ENCODE measurements at places on chromosomes 5 and 9.

GRCh38 chr9:124475158-124475867 lies 25.1 kb downstream of the ADGRD2 start:
- no peak for DNase-seq

- DNase-seq = no peak
Observed at GRCh38 chr9:406886-407654, 192.4 kb downstream of the DOCK8 start.

DNA sequence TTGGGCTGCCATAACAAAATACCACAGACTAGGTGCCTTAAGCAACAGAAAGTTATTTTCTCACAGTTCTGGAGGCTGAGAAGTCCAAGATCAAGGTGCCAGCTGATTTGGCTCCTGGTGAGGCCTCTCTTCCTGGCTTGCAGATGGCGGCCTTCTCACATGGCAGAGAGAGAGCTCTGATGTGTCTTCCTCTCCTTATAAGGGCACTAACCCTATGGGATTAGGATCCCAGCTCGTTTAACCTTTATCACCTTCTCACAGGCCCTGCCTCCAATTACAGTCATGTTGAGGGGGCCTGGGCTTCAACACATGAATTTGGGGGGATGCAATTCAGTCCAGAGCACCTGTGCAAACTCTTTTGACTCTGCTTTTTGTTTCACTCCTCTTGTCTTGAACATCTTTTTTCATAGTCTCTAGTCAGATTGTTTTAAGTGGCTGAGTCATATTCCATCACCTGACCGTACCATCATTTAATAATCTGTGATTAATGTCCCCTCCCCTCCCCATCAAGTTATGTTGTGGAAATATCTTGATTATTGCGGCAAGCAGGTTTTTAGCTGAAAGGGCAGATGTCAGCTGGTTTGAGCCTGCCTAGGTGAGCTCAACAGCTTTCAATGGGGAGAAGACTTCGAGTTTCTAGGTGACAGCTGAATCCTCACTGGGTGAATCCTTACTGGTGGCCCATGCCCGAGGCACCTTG lies 61.8 kb downstream of the NDFIP1 start:
- DNase-seq = no peak

DNA sequence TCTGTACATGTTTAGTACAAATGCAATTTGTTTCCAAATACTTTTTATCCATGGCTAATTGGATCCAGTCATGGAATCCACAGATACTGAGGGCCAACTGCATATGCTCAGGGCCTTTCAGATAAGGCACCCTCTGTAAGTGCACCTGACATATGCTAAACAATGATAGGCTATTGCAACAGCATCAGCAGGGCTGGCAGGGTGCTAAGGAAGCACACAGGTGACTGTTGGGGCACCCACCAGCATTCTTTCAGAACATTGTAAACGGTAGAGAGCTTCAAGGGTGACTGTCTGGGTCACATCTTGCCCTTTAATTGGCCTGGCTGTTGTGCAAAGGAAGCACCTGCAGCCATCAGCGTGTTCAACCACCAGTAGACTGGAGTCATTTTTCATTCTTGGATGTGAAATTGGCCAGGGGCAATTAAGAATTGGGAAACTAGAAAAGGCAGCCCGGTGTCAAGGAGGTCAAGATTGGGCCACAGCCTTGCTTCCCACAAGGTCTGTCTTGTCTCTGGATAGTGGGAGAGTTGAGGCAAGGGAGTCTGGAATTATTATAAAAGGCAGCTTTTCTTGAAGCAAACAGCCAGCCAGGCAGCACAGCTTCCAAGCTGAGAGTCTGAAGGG lies 129.3 kb upstream of the RAI14 start:
- no peak for DNase-seq

DNA sequence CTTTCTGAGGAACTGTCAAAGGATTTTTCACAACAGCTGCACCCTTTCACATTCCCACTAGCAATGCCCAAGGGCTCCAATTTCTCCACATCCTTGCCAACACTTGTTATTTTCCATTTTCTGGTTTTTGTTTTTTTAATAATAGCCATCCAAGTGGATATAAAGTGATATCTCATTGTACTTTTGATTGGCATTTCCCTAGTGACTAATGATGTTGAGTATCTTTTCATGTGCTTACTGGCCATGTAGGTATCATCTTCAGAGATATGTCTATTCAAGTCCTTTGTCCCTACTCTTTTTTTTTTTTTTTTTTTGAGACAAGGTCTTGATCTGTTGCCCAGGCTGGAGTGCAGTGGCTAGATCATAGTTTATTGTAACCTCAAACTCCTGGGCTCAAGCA lies 115.8 kb upstream of the HAND1 start:
- DNase-seq = no peak

- no peak for DNase-seq
Observed at GRCh38 chr5:123835421-123835820, 323.4 kb downstream of the CSNK1G3 start.

- no peak for DNase-seq
Observed at GRCh38 chr5:143850050-143850683, 38.2 kb downstream of the HMHB1 start.

GRCh38 chr5:116395226-116395625 lies 179.4 kb downstream of the SEMA6A start:
- no peak for DNase-seq

GRCh38 chr9:751137-752051 lies 90.1 kb upstream of the DMRT1 start:
- DNase-seq = no peak

- DNase-seq = no peak
Observed at GRCh38 chr5:124732428-124733328, 13.8 kb downstream of the ZNF608 start.

- DNase-seq = no peak
Observed at GRCh38 chr9:2299156-2299842, 284.2 kb downstream of the SMARCA2 start.

DNA sequence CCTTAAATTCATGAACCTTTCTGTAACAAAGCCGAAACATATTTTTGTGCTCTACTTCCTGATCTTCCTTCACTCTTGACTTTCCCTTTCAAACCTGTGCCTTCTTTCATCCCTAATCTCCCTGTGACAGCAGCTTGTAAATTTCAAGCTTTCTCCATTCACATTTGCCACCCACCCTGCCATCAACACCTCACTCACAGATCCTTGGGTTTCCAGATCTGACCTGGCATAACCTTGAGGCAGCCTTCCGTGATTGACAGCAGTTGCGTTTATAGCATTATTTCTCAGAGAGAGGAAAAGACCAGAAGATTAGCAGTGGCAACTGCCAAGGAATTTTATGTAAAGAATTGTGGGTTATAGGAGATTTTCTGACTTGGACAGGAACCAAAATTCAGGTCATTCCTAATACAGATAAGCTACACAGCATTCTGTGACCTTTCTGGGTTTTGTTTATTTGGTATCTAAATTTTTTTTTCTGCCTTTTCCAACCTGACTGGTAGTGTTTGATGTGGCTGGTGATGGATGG lies 260.0 kb downstream of the NR2F1-AS1 start:
- no peak for DNase-seq

DNA sequence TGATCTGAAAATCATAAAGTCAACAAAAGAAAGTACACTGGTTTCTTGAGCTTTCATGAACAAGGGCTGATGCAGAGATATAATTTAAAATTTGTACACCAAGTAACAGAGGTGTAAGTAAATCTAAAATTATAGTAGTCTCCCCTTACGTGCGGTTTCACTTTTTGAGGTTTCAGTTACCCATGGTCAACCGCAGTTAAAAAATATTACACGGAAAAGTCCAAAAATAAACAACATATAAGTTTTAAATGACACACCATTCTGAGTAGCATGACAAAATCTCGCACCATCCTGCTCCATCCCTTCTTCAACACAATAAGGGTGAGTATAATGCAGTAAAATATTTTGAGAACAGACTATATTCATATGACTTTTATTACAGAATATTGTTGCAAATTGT lies 54.4 kb downstream of the AUH start:
- DNase-seq = no peak

DNA sequence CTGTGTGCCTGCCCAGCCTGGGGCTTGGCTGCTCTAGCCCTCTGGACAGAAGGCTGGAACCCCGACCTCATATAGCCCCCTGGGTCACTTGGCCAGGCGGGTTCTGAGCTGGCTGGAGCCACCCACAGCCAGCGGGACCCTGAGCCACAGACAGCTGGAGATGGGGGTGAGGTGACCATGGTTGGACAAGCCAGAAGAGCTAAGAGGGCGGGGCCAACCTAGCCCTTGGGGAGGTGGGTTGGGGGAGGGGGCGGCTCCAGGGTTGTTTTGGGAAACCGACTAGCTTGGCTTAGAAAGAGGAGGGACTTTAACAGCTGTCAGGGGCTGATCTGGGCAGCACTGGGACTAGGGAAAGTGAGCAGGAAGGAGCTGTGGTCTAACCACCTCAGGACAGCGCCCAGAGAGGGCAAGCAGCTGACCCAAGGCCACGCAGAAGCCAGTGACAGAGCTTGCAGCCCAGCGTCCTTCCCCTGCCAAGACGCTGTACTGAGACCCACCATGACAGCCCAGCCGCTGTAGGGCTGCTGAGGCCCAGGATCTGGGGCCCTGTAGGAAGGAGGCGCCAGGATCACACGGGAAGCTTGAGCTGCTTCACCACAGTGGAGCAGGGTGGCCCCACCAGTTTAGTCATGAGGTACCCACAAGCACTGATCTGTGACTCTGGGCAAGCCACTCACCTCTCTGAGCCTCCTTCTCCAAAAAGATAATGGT lies 2.2 kb downstream of the AIF1L start:
- DNase-seq = no peak

GRCh38 chr9:135609366-135609955 lies 29.9 kb downstream of the GLT6D1 start:
- no peak for DNase-seq

DNA sequence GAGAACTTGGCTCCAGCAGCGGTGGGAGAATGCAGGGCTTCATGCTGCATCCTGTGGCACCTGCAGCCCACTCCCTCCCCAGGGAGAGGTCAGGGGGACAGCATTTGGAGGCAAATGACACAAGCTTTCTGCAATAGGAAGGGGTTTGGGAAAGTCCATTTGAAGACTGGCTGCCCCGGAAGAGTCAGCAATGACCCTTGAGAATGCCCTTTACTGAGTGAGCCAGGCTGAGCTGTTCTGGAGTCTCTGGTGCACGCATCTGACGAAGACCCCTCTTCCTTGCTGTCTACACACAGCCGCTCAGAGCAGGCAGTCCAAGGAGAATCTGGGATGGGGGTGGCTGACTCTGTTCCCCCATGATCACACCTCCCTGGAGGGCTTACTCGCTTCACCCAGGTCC lies 5.5 kb upstream of the NXNL2 start:
- no peak for DNase-seq

DNA sequence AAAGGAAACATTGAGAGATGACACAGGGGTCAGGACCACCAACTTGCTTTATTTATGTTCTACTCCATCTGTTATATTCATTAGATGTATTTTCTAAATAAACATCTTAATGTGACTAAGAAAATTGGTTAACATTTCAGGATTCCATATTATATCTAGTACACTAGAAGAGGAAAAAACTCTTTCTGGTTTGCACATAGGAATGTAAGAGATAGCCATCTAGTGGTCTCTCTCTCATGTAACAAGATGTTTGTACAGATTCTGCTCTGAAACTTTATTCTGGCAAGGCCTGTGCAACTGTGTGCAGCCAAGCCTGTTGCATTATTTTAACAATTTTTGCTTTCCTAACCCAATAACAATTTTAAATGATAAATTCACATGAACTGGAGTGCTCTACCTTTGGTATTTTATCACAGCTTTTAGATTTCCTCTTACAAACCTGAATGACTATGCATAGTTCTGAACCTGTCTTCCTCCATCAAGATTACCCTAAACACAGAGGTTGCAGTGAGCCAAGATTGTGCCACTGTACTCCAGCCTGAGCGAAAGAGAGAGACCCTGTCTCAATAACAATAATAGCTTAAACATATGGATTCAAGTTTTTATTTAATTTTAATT lies 148.2 kb downstream of the GIN1 start:
- DNase-seq = no peak

GRCh38 chr5:174315471-174315870 lies 270.0 kb downstream of the NSG2 start:
- DNase-seq = no peak

DNA sequence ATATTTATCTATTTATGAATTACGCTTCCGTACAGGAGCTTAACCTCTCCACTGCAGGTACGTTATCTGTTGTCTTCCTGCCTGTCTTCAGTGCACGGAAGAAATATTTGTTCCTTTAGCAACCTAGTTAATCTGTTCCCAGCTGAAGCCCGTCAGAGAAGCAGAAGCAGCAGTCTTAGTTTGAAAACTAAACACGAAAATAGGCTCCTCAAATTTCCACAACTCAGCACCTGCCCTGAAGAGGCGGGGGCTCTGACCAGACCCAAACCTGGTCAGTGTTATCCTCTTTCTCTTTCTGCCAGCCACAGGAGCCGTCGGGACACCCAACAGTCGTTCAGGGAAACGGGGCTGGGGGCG lies 462 bp downstream of the NUDCD2 start:
- DNase-seq = no peak

GRCh38 chr5:144017119-144017518 lies 153.3 kb downstream of the YIPF5 start:
- no peak for DNase-seq

- DNase-seq = no peak
Observed at GRCh38 chr5:5739490-5739945, 317.0 kb downstream of the ICE1 start.
